Stimulated activated CD8-positive, alpha-beta memory T cell treated with anti-CD3 and anti-CD28 coated beads, Interleukin-15, amount 100 ng/mL, for 48 hours (primary cell): ENCODE measurements at places on chromosomes 2 and 18.

- DNase-seq = no peak
Measured at GRCh38 chr2:50335433-50335832, 696.5 kb downstream of the NRXN1 start.

GRCh38 chr2:192002418-192002817, 155.5 kb upstream of the CAVIN2 start:
- no peak for DNase-seq

DNA sequence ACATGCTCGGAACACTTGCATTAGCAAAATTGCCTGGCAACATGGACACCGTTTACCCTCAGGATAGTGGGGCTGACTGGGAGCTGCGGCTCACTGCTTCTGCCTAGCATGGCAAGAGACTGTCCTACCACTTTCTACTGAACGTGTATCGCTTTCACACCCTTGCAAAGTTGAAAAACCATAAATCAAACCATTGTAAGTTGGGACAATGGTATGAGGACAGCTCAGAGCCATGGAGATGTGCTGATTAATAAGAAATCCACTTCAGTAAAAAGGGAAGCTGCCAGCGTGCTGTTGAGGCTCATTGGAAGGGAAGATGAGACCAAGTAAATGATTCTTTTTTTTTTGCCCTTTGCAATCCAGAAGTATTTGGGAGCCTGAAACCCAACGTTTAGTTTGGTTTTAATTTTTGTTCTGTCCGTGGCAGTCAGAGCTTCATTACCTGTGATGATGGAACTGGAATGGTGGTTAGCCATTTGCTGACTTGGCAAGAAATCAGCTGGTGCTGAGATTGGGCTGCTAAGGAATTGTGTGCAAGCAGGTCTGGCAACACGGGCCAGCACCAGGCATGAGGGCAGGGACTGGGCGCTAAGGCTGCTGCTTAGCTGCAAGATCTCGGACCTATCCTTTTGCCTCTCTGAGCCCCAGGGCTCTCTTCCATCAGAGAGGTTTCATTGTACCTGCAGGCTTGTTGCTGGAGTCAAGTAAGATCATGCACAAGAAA, 75.5 kb upstream of the HS6ST1 start:
- DNase-seq = no peak

DNA sequence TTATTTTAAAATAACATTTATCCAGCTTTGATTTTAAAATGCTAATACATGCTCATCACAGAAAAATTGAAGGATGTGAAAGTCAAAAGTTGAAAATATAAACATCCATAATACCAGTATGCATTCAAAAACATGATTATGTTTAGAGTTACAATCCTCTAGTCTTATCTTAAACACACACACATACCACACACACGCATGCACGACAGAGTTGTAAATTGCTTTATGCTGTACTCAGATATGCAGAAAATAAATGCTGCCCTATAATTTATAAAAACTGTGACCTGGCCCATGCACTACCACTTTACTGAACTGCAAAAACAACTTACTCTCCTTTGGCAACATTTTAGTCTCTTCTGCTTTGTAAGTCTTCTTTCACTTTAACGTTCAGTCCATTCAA, 793.0 kb upstream of the FANCL start:
- no peak for DNase-seq

- no peak for DNase-seq
Measured at GRCh38 chr2:148817210-148817708, 57.8 kb upstream of the KIF5C start.

GRCh38 chr18:3599195-3599594, 149.2 kb downstream of the TGIF1 start:
- DNase-seq = no peak

GRCh38 chr18:62361288-62361687, 36.2 kb downstream of the TNFRSF11A start:
- DNase-seq = no peak

DNA sequence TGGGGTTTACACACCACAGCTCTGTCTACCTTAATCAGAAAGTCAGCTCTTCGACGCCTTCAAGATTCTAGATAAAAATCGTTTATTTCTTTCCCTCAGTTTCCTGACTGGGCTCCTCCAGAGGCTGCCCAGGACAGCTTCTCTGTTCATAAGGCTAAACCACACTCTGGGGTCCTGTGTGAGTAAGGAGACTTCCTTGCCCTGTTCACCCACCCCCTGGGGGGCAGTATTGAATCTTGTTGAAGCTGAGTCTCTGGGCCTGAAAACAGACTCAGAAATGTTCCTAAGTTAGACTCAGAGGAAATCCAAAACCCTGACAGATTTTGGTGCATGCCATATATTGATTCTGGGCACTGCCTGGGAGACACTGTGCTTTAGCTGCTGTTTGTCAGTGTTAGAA, 43.0 kb downstream of the G6PC2 start:
- DNase-seq = no peak

- DNase-seq = no peak
Measured at GRCh38 chr2:192146069-192147015, 48.4 kb downstream of the TMEFF2 start.

GRCh38 chr2:146385031-146385430, 1459.8 kb upstream of the ACVR2A start:
- no peak for DNase-seq

- DNase-seq = no peak
Measured at GRCh38 chr18:61898640-61899101, 5.9 kb upstream of the RNF152 start.

GRCh38 chr18:70046207-70046606, 98.5 kb upstream of the CD226 start:
- DNase-seq = no peak

DNA sequence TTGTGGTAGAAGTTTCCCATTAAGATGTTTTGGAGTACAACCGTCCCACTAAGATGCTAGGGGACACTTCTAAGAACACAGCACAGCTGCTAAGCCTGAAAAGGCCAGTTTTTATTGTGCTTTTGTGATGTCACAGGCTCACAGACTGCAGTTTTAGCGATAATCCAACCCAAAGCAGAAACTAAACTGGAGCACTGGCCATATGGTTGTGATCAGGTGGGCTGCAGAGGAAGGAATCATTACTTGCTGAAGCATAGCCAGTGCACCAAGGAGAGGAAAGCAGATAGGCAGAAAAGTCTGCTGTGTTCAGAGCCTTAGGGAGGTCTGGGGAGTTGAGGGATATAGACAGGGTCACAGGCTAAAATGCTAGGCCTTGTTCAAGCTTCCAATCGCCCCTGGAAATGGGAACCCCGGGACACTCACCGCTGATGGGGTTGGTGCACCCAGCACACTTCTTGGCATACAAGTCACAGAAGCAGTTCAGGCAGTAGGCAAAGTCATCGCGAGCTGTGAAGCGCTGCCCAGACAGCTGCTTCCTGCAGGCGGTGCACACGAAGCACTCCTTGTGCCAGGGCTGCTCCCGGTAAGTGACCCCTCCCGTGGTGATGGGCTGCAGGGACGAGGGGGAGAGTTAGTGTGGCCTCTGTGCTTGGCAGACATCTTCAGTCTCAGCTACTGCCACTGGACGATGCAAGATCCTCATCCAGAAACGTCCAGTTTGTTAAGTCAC, 25.7 kb downstream of the C2orf49 start:
- no peak for DNase-seq

DNA sequence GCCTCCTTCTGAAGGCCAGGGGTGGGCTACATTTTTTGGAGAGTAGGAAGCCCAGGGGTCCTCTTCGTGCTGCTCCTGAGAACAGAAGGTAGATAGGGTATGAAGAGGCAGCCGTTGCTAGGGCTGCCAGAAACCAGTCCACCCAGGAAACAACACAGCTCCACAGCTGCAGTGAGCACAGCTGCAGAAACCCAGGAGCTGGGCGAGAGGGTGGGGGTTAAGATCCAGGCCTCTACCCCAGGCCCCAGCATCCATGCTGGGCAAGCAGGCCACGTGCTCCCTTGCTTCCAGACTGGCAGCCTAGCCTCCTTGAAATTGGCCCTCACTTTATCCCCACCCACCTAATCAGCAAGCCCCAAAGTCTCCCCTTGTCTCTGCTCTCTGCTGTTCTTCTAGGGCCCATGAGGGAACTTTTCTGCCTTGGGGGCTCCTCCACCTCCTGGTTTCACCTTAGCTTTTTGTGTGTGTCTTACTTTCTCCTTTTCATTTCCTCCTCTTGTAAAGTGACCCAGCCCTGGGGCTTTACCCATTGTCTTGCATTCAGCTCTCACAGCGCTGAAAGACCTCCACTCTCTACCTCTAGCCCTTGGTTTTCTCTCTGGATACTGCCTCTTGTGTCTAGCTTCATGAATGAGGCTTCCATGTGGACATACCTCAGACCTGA, 30.7 kb downstream of the STON1 start:
- no peak for DNase-seq

GRCh38 chr18:7066965-7067555, 50.5 kb downstream of the LAMA1 start:
- no peak for DNase-seq

DNA sequence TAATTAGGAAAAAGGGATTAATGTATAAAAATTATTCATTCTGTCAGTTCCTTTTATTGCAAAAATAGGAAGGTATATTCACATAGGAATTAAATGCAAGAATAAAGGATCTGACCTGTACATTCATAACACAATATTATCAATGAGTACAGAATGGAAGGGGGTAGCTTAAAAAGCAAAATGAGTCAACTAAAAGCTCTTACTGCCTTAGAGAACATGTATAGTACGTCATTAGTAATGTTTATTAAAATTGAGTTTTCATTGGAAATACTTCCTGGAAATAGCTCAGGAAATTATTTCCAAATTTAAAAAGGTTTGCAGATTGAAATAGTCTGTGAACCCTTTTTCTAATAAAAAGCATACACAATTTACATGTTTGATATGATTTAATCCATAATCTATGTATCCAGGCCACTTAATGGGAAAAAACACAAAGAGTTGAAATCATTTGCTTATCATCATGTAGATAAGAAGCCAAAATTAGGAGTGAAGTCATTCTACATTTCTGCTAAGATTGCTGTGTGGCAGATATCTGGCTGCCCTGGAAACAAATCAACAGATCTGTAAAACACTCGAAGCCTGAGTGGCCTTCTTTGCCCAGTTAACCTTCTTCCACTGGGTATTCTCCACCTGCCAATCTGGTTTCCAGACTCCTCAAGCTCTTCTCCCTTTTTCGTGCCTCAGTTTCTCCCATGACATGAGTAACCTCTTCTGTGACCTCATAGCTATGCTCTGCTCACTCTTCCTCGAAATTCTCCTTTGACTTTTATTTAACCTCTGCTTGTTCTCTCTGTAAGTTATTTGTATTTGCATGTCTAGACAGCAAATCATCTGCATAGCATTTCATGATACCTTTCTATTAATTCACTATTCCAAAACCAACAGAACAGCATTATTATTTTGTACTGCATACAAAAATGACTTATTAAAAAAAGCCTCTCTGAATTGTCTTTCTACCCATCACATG, 181.2 kb upstream of the REV1 start:
- DNase-seq = no peak

DNA sequence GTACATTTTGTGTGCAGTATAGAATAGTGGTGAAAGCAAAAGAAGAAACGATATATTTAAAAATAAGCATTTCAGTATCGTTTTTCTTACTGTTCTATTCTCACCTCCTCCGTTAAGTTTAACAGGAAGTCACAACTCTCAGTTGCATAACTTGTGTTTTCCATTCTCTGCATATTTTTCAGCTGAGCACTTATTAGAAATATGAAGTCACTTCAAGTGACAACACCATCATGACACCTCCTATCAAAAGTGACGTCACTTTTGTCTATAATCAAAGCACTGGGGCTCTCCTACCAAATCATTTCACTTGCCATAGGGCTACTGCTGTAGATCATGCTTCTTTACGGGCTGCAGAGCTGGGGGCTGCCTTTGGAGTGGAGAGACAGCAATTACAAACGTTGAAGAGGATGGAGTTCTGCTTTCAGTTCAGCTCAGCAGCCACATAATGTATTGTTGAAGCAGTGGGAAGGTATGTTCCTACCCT, 36.3 kb downstream of the STAT4 start:
- DNase-seq = no peak

DNA sequence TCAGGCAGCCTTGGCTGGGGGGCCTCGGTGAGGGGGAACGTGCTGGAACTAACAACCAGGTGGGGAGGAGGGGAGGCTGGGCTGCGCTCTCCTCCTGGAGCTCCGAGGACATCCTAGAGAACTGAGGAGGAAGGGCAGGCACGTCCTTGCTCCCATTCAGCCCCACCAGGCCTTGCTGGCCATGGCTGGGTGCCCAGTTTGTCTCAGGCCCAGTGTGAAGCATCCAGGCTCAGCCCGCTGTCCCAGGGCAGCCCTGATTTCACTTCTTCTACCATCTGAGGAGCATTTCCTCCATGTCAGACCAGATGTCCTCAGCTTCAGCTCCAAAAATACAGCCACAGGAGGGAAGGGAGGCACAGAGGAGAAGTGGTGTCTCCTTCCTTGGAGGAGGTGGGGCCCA, 125.4 kb downstream of the CELF4 start:
- no peak for DNase-seq

- DNase-seq = no peak
Measured at GRCh38 chr18:9469685-9470084, 5.6 kb upstream of the RALBP1 start.

DNA sequence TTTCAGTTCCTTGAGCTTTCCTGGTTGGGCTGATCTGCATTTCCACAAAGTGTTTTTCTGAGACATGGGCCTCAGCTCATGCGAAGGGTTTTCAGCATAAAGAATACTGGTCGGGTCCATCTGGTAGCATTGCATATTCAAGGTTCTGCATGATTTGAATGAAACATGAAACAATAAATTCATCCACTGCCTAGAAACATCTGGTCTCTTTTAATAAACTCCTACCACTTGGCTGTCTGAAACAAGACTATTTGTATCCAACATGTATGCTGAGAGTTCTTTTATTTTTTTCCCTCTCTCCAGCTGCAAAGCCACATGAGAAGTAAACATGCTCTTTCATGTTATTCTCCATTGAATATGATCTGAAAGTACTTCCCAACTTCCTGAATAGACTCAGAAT, 314.9 kb upstream of the SOX11 start:
- no peak for DNase-seq

DNA sequence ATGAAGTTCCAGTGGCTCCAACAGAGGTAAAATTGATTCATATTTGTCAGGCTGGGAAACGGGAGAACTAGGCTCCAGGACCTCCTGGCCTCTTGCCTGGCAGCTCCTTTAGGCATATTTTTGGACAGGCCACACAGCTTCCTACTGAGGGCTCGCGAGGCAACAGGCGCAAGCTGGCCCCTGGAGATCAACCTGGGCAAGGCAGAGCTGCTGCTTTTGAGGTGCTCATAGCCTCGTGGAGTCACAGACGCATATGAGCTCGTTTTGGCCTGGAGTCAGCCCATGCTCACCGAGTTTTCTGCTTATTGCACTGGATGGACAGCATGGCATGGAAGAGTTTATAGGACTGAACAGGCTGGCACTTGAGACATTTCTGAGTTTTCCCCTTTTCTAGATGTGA, 97.7 kb downstream of the CAPN13 start:
- no peak for DNase-seq

DNA sequence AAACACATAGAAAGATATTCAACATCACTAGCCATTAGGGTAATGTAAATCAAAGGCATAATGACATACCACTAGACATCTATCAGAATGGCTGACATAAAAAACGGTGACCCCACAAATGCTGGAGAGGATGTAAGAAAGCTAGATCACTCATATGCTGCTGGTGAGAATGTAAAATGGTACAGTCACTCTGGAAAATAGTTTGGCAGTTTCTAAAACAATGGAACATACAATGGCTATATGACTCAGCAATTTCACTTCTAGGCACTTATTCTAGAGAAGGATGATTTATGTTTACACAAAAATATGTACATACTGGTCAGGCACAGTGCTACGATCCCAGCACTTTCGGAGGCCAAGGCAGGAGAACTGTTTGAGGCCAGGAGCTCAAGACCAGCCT, 87.3 kb downstream of the COLEC12 start:
- no peak for DNase-seq

GRCh38 chr18:50163505-50163904, 31.4 kb downstream of the MYO5B start:
- DNase-seq = no peak

GRCh38 chr2:129910446-129911362, 68.8 kb upstream of the RAB6C start:
- no peak for DNase-seq
